ENCODE measurements at places on chromosomes 6 and 20.
A peak's percentile ranks its signal among the peaks of the same experiment; 100 is the strongest.

DNA sequence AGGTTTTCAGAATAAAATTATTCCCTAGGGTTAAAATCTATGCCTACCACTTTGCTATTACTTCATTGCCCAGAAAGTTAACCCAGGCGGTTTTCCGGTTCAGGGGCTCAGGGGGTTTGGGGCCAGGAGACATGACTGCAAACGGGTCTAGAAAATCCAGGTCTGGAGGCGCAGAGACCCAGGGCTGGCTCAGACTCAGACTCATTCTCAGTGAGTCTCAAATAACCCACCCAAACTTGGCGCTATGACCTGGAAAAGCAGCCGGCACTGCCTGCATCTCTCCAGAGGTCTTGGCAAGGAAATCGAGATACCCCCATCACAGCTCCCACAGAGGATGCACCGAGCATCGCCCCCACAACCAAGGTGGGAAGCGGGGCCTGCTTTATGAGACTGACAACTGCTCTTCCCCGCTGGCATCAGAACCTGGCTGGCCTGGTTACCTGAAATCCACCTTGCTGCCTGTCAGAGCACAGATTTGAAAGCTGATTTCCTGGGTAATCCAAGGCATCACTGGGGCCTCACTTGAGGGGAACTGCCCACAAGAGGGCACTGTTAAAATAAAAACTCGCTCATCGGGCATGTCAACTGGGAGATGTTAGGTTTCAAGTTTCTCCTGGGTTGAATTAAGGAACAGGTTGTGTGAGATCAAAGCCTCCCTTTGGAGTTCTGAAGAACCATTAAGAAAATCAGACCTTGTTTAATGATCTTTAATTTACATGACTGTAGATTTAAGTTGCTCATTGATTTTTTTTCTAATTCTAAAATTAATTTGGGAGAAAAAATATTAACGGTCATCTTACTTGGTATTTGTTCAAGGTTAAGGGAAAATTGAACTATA, 55.1 kb downstream of the KIF16B start:
- peak; percentile 54 for DNase-seq

DNA sequence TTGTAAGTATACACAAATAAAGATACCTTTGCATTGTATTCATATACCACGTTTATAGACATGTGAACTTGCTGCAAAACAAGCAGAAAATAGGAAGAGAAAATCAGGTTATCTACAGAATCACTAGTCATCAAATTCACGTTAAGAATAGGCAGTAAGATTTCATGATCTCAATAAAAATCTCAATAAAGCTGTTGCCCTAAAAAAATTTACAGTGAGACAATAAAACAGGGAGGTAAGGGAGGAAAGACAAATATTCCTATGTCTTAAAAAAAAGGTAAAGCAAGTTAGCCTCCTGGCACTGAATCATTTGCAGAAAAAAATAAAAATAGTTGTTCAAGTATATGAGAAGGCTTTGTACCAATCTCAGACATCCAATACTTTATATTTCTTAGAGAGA, 44.1 kb downstream of the GPX5 start:
- no peak for DNase-seq

GRCh38 chr6:163188746-163189145, 225.8 kb upstream of the QKI start:
- no peak for DNase-seq

GRCh38 chr6:44701038-44701636, 313.6 kb downstream of the CDC5L start:
- no peak for DNase-seq

- DNase-seq, result no peak
Observed at GRCh38 chr6:14095437-14095836, 22.1 kb upstream of the CD83 start.

GRCh38 chr6:83310046-83310445, 116.9 kb downstream of the RWDD2A start:
- no peak for DNase-seq

GRCh38 chr6:124551711-124552233, 410.5 kb upstream of the RNF217 start:
- DNase-seq, result no peak

DNA sequence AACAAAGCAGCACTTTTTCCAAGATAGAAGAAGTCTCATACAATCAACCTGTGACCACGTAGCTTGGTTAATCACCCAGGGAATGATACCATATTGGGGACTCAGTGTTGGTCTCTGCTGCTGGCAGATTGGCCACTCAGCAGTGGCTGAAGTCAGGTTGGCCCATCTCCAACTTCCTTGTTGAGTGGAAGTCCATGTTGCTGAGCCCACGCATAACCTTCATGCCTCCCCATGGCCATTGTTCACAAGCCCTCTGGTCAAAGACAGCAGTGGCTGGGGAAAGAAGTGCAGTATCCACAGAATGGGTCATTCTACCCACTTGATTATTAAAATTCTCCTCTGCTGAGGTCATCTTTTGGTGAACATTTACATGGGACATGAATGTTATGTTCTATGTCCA, 38.5 kb downstream of the PKIB start:
- no peak for DNase-seq

DNA sequence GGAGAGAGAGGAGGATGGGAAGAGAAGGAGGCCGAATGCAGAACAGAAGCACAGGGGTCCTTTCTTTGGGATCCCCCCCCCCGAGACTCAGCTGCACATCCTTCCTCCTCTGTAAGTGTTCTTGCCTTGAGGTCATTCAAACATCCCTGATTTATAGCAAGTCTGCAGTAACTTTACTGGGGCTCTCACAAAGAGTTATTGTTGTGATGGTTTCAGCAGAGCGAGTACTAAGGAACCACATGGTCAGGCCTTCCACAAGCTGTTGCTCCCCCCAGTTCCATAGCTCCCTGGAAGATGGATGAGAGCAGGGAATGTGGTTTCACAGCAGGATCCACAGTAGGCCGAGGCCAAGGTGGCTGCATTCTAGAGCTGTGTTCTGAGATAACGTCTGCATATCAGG, 351.4 kb upstream of the CDH4 start:
- no peak for DNase-seq

DNA sequence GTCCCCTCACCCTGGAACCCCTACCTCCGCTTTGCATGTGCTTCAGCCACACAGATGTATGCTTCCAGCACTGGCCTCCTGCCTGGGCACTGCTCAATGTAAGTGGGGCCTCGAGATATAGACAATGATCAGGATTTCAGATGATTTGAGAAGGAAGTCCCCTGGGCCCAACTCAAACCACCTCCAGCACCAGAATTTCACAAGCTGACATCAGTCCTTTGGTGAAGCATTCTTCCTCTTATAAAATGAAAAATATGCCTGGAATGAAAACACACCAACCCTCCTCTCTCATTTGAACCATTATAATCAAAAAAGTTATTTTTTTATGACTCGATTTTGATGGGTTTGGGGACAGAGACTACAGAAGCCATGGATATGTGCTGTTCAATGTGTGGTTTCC, 48.5 kb downstream of the BTBD3 start:
- DNase-seq, result no peak

DNA sequence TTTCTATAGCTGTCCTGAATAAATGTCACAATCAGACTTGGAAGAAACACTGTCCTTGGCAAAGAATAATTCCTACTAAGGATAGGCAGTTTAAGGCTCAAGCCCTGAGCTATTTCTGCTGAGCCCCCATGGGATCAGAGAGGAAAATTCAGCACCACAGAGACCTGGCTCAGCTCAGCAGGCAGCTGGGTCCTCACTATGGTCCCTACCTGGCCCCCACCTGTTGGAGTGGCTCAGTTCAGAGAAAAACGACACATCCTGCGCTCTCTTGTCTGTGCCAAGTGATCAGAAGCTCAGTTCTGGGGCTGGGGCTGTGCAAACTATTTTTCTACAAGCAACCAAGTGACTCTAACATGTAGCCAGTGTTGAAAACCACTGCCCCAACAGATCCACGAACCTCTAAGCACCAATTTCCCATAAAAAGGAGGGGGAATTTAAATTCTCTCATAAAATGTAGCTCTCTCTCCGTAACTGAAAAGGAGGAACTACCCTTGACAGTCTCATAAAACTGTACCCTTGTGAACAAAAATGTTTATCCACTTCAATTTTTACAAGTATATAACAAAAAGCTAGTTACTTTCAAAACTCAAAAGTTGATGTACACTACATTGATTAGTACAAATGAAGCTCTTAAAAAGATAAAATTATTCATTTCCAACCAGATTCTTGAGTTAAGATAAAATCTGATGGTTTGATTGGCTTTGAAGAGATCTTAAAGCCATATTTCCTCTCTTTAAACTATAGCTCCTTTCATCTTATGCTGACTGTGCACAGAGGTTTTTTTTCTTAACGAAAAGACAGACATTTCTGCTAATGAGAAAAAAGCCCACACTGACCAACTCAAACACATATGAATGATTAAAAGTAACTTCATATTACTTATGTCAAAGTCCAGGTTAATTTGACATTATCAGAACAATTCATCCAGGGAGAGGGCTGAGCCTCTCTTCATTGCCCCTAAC, 52.0 kb downstream of the KIF13A start:
- no peak for DNase-seq

- peak; percentile 24 for DNase-seq
Observed at GRCh38 chr20:19695081-19695480, 63.0 kb upstream of the RIN2 start.

DNA sequence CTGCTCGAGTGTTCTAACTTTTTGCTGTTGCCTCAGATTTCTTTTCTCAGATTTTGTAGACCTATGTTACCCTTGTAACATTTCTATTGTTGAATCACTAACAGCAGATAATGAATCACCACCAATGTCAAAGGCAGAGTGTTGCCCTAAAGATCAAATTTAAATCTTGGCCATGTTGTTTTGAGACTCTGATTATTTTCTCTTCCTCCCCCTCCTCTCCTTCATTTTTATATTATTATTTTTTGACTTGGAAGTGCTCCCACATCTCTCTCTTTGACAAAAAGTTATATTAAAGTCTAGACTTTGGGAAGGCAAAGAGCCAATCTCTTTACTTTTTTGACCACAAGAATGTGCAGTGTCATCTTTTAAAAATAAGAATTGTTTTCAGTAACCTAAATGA, 422.7 kb downstream of the NKAIN2 start:
- no peak for DNase-seq

DNA sequence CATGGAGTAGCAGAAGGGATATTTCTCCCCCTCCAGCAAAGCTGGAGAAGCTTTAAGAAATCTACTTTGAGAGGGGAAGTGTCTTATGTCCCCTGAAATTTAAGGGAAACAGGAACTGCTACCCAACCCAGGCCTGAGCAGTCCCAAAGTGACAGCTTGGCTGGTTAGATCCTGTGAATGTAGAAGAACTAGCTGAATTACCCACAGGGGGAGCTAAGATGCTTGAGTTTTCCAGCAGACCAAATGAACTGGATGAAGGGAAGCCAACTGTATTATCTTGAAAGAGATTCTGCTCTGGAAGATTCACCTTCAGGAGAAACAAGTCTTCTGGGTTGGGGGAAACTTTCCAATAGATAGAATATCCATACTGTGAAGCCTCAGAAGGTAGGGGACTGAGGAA, 303.3 kb upstream of the MMS22L start:
- no peak for DNase-seq

DNA sequence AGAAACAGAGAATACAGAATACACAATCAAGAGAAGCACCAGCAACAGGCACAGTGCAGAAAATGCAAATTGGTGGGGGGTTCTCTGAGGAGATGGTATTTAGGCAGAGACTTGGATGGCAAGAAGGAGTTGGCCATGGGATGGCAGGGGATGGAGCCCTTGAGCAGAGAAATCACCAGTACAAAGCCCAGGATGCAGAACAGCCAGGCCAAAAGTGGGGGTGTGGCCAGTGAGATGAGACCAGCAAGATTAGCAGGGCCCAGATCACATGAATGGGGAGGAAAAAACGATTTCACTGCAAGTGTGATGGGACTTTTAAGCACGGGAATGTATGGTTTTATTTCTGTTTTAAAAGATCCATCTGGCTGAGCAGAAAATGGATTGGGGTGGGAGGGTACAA, 63.4 kb downstream of the TRAM2 start:
- DNase-seq, result no peak

- DNase-seq, result peak; percentile 78
Observed at GRCh38 chr20:50569864-50570836, 60.0 kb downstream of the PTPN1 start.

GRCh38 chr20:49704932-49705336, 8.7 kb downstream of the B4GALT5 start:
- no peak for DNase-seq

GRCh38 chr6:67160820-67161219, 1453.8 kb upstream of the EYS start:
- DNase-seq, result no peak

- peak; percentile 9 for DNase-seq
Observed at GRCh38 chr20:50957276-50957675, 1.1 kb downstream of the DPM1 start.

DNA sequence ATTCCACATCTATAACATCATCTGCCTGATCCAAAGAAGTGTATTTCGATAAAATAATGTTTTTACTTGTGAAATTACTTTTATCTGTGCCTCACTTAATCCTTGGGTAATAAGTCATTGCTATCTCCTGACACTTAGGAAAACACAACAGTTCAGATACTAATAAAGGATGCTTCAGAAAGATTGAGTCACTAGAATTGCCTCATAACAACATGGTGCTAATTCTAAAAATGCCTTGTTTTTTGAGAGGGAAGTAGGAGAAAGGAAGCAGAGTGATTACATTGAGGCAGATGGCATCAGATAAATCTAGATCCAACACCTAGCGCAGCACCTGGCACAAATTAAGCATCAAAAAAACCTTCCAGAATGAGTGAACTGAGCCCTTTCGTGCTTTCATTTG, 69.0 kb downstream of the NCOA7 start:
- DNase-seq, result peak; percentile 70
